ENCODE measurements at places on chromosomes 2 and 18. TPM values are rescaled to one million over a fixed set of nuclear protein-coding genes. Genes with fewer than 3 reads are reported as not detected.

GRCh38 chr2:101773137-101773536, 75.6 kb downstream of the MAP4K4 start:
- H3K36me3 ChIP-seq, result no peaks in the 10 kb centered on the region
- H3K27ac ChIP-seq, result no peak overlapping the region
- DNase-seq, result no peak
- no peaks in the 10 kb centered on the region for H3K27me3 ChIP-seq
- H3K4me1 ChIP-seq, result peaks cover 81% of the 10 kb centered on the region
- H3K4me3 ChIP-seq, result no peak overlapping the region

DNA sequence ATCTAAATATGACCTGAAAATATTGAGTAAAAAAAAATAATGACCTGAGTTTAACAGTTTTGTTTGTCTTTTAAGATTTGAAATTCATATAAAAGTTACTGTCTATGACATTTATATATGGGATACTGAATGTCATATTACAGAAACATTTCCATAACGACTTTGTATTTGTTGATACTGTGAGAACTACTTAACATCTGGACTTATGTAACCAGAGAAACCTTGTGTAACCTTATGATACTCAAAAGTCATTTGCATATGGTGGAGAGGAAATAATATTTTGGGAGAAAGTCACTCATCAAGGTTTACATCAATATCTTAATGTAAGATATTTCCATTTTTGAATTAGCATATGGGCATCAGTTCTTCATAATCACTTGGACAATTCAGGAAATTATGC, 12.6 kb downstream of the MFSD6 start:
- no peak overlapping the region for H3K27ac ChIP-seq
- DNase-seq, result no peak
- H3K4me1 ChIP-seq, result no peaks in the 10 kb centered on the region
- no peak overlapping the region for H3K4me3 ChIP-seq
- H3K27me3 ChIP-seq, result no peaks in the 10 kb centered on the region

- H3K4me1 ChIP-seq, result no peaks in the 10 kb centered on the region
- no peak for DNase-seq
- no peaks in the 10 kb centered on the region for H3K36me3 ChIP-seq
- H3K27me3 ChIP-seq, result no peaks in the 10 kb centered on the region
These were observed 60.6 kb downstream of the MTCL1 start for GRCh38 chr18:8765783-8766463.

DNA sequence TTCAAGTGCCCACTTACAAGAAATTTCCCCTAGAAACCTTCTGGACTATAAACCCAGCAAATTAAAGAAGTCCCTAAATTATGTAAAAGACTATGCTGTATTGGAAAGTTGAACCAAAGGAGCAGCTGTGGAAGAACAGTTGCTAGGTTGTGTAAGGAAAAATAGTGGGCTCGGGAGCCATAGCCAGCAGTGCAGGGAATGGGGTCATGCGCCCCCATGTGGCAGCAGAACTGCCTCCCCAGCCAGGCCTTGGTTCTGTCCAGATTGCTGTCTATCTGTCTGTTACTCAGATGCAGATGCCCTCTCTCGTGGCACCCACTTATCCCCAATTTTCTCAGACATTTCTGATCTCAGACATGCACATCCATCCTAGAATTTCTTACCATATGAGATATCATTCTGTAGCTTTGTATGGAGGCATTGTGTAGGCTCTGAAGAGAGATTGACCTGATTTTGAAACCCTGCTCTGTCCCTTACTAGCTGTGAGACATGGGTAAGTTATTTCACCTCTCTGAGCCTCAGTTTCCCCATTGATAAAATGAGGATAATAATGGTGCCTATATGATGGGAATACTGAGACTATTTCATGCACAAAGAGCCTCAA, 258.3 kb downstream of the SS18 start:
- H3K27ac ChIP-seq, result no peak overlapping the region
- DNase-seq, result peak; percentile 71
- H3K36me3 ChIP-seq, result no peaks in the 10 kb centered on the region
- H3K27me3 ChIP-seq, result no peaks in the 10 kb centered on the region

- H3K27me3 ChIP-seq, result no peaks in the 10 kb centered on the region
- no peak overlapping the region for H3K27ac ChIP-seq
- no peak overlapping the region for H3K4me3 ChIP-seq
- no peak for DNase-seq
These were observed 73.4 kb upstream of the TEX51 start for GRCh38 chr2:126825316-126825715.

NEU2 gene
- not detected for total RNA-seq

DNA sequence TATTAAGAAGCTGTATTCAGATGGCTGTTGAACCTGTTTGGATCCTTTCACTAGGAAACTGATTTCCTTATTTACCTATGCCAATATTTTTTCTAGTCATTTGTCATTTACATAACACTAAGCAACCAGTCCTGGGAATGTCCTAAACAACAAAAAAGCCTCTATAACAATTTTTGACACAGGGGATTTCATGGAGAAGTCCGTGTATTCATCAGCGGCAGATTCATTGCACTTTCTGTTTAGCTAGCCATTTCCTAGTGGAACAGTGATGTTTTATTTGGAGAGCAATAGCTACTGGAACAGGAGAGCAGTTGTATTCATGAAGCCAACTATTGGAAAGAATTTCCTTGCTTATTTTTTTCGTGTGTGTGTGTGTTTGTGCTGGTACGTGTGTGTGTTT, 604.3 kb upstream of the POU3F3 start:
- DNase-seq, result no peak
- no peak overlapping the region for H3K4me3 ChIP-seq
- H3K27ac ChIP-seq, result no peak overlapping the region
- no peaks in the 10 kb centered on the region for H3K27me3 ChIP-seq
- H3K4me1 ChIP-seq, result no peaks in the 10 kb centered on the region
- H3K36me3 ChIP-seq, result no peaks in the 10 kb centered on the region

DYNAP gene
- total RNA-seq, result not detected

DNA sequence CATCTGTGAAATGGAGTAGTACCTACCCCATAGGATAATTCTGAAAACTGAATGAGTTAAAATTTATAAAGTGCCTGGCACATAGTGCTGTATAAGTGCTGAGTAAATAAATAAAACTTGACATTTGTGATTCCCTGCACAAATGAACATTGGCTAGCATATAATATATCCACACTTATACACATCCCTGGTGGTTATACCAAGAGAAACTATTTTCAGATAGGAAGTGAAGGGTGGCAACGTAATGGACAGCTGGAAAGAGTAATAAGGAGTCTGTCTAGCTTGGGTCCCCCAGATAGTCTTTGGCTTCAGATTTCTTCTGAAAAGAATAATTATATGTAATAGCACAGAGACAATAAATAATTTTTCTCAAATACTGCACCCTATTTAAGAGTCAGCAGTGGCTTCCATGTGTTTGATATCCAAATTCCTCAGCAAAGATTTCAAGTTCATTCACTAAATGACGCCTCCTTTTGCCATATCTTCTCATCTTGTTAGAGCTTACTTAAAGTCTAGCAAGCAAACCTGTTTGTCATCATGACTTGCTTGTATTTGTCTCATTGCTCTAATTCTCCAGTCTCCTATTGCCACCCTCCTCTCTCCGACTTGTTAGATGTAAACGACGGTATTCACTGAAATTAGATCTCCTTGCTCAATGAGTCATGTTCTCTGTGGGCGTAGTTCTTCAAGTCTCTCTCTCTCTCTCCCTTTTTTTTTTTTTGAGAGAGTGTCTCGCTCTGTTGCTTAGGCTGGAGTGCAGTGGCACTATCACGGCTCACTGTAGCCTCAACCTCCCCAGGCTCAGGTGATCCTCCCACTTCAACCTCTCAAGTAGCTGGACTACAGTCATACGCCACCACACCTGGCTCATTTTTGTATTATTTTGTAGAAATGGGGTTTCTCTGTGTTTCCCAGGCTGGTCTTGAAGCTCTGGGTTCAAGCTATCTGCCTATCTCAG, 8.7 kb upstream of the ADGRF3 start:
- H3K27ac ChIP-seq, result no peak overlapping the region
- no peaks in the 10 kb centered on the region for H3K4me1 ChIP-seq
- no peaks in the 10 kb centered on the region for H3K36me3 ChIP-seq
- H3K27me3 ChIP-seq, result no peaks in the 10 kb centered on the region
- DNase-seq, result no peak
- H3K4me3 ChIP-seq, result no peak overlapping the region

GRCh38 chr2:111196435-111196834, 75.7 kb downstream of the BCL2L11 start:
- no peaks in the 10 kb centered on the region for H3K36me3 ChIP-seq
- DNase-seq, result no peak
- H3K4me3 ChIP-seq, result no peak overlapping the region
- no peaks in the 10 kb centered on the region for H3K27me3 ChIP-seq

TCF23 gene
- total RNA-seq, result not detected

RHOB gene
- 471 TPM for total RNA-seq

DNA sequence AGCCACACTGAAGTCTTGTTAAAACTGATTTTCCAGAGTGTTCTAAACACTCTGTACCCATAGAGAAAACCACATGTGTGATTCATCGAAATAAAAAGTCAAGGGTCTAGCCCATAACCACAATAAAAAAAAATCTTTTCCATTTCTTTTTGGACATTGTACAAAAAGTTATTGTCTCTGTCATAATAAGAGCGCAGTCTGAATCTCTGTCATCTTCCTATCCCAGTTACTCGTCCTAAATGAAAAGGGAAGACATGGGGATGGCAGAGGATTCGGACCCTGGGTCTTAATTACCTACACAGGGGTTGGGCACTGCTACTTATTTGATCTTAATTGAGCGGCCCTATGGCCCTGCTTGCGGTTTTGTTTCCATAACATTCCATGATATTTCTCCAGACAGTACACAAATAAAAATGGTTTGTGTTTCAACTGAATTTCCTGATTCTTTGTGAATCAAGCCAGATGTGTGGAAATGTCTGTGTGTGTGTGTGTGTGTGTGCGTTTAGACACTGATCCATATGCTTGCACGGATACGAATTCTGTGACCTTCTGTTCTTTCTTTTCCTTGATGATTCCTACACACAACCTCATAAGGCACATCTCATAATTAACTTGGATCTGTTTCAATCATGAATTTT, 133.4 kb upstream of the SPATS2L start:
- DNase-seq, result no peak
- H3K4me1 ChIP-seq, result no peaks in the 10 kb centered on the region
- no peak overlapping the region for H3K27ac ChIP-seq
- no peaks in the 10 kb centered on the region for H3K36me3 ChIP-seq
- H3K4me3 ChIP-seq, result no peak overlapping the region
- no peaks in the 10 kb centered on the region for H3K27me3 ChIP-seq

GRCh38 chr2:6206882-6207281, 514.7 kb downstream of the SOX11 start:
- no peak for DNase-seq
- H3K27ac ChIP-seq, result no peak overlapping the region
- H3K4me1 ChIP-seq, result no peaks in the 10 kb centered on the region
- H3K27me3 ChIP-seq, result no peaks in the 10 kb centered on the region

DNA sequence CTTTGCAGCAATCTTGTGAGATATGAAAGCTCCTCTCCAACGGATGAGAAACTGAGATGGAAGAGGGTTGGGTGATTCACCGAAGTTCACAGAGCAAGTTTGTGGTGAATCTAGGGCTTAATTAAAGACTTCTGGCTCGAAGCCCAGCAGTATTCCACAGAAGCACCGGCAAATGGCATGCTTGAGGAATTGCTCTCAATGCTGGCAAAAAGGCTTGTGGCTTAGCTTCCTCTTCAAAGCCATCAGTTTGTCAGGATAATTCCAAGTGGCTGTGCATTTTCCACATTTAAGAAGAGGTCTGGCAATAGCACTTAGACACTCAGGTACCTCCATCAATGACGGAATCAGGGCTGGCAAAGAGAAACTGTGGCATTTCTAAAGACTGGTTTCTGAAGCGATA, 98.7 kb upstream of the SLC66A3 start:
- no peak overlapping the region for H3K4me3 ChIP-seq
- no peak for DNase-seq
- H3K4me1 ChIP-seq, result no peaks in the 10 kb centered on the region

DNA sequence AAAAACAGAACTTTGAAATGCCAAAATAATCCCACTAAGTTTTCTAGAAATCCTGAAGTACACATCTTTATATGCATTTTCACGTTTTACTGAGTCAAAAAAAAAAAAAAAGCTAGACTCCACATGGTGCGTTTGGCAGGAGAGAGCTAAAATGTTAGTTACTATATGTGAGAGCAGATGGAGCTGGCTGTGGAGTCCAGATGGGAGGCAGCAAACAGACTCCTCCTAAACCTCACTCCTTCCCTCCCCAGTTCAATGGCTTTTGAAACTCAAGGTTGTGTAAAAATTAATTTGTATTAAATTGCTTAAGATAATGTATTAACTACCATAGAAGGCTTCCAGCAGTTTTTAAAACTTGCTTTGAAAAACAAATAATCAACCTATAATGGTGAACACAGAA, 248.8 kb downstream of the AGPS start:
- H3K4me1 ChIP-seq, result no peaks in the 10 kb centered on the region
- no peaks in the 10 kb centered on the region for H3K36me3 ChIP-seq
- DNase-seq, result no peak
- no peak overlapping the region for H3K4me3 ChIP-seq

EIF2B4 gene
- total RNA-seq, result 36.3 TPM

LMAN2L gene
- 15.6 TPM for total RNA-seq

GRCh38 chr2:159077869-159078268, 109.4 kb downstream of the TANC1 start:
- no peaks in the 10 kb centered on the region for H3K27me3 ChIP-seq
- no peaks in the 10 kb centered on the region for H3K4me1 ChIP-seq
- H3K27ac ChIP-seq, result no peak overlapping the region

SLC8A1 gene
- 738 TPM for total RNA-seq

DNA sequence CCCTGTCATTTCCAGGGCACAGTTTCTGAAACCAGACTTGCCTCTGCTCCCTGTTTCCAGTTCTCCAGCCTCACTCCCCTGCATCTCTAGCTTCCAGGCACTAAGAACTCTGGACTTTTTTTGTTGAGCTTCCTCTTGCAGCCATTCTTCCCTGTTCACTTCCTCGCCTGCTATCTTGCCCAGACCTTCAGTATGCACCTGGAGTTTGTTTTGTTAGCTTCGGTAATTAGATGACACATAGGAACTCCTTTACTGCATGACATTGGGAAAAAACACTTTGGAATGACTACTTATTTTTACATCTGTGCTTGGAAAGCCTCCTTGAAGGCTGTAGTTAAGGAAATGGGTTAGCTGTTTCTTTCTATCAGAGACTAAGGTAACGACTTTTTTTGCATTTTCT, 35.2 kb downstream of the OTOF start:
- no peak overlapping the region for H3K27ac ChIP-seq
- no peaks in the 10 kb centered on the region for H3K27me3 ChIP-seq
- H3K4me3 ChIP-seq, result no peak overlapping the region
- H3K36me3 ChIP-seq, result no peaks in the 10 kb centered on the region

GRCh38 chr2:32375228-32375892, 18.5 kb downstream of the BIRC6 start:
- H3K27ac ChIP-seq, result no peak overlapping the region
- H3K27me3 ChIP-seq, result no peaks in the 10 kb centered on the region
- H3K4me1 ChIP-seq, result no peaks in the 10 kb centered on the region
- no peak for DNase-seq
- no peak overlapping the region for H3K4me3 ChIP-seq
- peaks cover 2% of the 10 kb centered on the region for H3K36me3 ChIP-seq

Data from right atrium auricular region (tissue), 2 donors.